Pancreas (tissue), 10 donors: ENCODE measurements at places on chromosomes 5 and 9. TPM values are rescaled to one million over a fixed set of nuclear protein-coding genes. Genes with fewer than 3 reads are reported as not detected.
A peak's percentile ranks its signal among the peaks of the same experiment; 100 is the strongest.

DNA sequence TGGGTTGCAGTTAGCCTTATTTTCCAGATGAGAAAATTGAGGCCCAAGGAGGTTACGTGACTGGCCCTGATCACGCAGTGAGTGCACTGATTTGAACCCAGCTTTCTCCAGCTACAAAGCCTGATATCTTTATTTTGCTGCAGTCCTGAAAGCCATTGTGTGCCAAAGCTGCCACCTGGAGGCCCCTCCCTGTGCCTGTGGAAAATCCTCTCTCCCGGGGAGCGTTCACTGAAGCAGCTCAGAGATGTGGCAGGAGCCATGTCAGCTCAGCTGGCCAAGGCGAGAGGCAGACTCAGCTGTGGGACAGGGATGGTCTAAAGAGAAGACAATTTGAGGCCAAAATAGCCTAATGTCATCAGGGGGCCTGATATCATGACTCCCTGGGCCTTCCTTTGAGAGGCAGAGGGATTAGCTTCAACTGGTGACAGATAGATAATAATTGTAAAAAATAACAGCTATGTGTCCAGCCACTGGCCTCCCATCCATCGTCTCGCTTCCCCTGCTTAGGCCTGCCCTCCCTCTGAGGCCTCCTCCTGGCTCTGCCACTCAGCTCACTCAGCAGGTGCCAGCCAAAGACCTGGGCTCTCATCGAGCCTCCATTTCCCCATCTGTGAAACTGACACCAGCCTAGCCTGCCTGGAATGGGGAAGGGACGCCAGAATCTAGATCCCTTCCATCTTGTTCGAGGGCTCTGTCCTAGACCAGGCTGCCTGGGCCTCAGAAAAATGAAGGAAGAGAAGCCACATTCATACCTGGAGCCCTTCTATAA lies 74.3 kb upstream of the GGTA1 start:
- no peak for DNase-seq

DNA sequence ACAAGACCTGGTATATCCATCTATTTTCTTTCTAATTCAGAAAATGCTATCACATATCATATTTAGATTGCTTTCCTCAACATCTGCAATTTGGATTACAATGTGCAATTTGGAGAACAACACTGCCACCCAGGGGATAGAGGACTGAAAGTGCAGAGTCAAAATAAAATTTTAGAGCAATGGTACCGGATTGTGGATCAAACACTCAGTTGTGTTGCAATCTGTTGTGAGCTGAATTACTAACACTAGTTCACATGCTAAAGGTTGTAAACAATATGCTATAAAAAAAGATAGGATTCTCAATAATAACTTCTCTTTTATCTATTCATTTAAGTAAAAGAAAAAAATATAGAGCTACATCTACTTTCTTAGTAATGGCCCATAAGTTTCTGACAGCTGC lies 11.9 kb upstream of the SRFBP1 start:
- DNase-seq = no peak

- DNase-seq = peak; percentile 22
Measured at GRCh38 chr9:97889941-97890887, 32.1 kb downstream of the TRMO start.

GRCh38 chr5:80198399-80198798 lies 57.4 kb downstream of the SERINC5 start:
- no peak for DNase-seq

DNA sequence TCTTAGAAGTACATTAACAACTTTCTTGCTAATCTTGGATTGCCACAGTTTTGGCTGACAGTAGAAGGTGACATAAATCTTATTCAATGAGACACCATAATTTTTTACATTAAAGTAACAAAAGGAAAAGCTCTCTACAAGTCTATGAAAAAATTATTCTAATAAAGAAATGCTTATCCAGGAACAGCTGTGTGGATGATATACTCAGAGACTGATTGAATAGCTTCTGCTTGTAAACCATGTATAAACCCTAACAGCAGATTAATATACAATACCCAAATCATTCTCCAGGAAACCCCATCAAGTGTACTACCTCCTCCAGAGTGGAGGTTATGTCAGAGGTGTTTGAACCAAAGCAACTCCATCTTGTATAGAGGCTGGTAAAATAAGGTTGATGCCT lies 581.4 kb upstream of the PTGER4 start:
- no peak for DNase-seq

- no peak for DNase-seq
Measured at GRCh38 chr5:148904440-148904839, 78.0 kb downstream of the ADRB2 start.

- DNase-seq = no peak
Measured at GRCh38 chr9:97366889-97367288, 45.0 kb upstream of the TDRD7 start.

DNA sequence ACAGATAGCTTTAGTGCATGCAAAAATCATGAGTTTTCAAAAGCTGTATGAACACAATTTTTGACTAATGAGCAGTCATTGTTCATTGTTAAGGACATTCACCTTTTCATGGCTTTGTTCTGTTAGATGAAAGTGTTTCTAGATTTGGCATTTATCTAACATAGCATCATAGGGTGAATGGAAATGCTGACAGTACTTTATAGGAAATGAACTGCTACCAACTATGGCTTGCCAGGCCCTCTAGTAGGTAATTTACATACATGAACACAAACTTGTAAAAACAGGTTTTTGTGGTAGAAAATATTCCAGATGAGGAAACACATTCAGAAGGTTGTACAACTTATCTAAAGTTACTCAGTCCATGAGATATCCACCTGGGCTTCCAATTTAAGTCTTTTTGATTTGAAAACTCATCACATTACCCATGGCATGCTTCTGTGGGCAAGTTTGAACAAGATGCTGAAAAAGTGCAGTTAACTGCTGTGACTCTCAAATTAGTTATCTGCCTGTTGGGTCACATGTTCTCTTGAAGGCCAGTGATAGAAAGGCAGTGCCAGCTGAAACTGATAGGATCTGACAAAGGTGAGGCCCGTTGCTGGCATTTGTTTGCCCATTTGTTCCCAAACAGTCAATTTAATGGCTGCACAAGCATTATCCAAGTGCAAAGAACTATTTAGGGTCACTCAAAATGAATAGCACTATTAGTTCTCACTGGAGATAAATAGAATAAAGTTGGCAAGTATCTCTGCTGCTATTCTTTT lies 399.1 kb downstream of the MAN2A1 start:
- DNase-seq = no peak

DNA sequence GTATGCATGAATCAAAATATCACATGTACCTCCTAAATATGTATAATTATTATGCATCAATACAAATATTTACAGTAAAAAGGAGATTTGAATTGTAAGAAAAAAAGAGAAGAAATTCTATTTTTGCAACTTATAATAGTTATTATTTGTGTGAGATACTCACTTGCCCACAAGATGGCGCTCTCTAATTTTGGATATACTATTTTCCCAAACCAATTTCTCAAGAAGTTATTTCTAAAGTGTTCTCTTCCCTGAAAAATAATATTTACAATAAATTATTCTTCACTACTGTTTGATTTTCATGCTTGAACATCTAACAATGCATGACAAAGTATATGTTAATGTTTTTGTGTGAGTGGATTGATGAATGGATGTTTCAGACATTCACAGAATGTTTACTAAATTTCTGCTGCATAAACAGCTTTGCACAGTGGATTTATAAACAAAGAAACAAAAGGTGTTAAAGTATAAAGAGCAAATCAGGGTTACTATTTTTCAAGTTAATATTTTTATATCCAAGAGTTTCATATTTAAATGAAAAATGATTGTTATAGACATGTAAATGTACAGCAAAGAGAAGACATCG lies 503.4 kb downstream of the PDE4D start:
- no peak for DNase-seq

GRCh38 chr5:167864801-167865200 lies 426.6 kb upstream of the WWC1 start:
- DNase-seq = no peak

DNA sequence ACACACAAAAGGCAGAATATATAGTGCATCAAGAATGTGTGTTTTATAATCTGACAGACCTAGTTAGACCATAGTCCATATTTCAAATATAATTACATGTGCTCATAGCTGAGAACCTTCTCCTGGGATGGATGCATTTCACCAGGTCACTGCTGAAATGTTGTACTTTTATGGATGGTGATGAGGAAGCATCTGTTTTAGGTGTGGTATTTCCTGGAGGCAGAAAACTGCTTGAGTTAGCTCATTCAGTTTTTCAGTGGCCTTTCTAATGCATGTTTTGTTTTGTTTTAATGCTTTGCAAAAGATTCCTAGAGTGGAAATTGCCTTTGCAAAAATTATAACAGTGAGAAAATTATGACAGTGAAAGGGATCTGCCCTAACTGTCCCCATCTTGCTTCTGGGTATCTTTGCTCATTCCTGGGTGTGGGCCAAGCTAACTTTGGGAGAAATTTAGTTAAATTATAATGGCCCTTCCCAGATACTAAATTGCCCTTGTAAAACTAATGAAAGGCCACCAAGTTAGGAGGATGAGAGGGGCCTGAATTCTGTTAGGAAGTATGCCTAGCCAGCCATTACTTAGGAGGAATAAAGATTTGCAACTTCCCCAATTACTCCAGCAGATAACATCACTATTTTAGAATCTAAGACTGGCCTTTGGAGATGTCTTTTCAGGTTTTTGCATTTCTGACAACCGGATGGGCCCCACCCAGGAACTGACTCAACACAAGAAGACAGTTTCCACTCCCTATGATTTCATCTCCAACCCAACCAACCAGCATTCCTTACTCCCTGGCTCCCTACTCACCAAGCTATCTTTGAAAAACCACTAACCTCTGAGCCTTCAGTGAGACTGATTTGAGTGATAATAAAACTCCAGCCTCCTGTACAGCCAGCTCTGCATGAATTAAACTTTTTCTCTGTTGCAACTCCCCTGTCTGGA lies 7.0 kb upstream of the IL12B start:
- no peak for DNase-seq

- no peak for DNase-seq
Measured at GRCh38 chr9:131104016-131104740, 7.8 kb downstream of the AIF1L start.

- no peak for DNase-seq
Measured at GRCh38 chr5:9358961-9359685, 186.8 kb downstream of the SEMA5A start.

DNA sequence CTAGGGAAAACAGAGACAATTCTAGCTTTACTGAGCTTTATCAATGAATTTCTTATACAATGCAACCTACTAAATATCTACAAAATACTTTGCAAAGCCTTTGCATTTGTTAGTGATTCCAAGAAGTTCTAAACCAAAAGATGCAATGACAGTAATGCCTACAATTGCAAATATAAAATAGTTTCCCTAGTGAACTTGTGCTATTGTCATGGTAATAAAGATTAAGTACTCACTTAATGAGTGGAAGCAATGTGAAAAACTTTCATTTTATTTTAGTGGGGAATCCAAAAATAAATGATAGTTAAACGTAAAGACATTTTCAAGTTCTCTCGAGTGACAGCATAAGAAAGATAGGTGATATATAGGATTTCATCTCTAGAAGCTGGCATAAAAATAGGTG lies 270.5 kb upstream of the CTNND2 start:
- DNase-seq = no peak

DNA sequence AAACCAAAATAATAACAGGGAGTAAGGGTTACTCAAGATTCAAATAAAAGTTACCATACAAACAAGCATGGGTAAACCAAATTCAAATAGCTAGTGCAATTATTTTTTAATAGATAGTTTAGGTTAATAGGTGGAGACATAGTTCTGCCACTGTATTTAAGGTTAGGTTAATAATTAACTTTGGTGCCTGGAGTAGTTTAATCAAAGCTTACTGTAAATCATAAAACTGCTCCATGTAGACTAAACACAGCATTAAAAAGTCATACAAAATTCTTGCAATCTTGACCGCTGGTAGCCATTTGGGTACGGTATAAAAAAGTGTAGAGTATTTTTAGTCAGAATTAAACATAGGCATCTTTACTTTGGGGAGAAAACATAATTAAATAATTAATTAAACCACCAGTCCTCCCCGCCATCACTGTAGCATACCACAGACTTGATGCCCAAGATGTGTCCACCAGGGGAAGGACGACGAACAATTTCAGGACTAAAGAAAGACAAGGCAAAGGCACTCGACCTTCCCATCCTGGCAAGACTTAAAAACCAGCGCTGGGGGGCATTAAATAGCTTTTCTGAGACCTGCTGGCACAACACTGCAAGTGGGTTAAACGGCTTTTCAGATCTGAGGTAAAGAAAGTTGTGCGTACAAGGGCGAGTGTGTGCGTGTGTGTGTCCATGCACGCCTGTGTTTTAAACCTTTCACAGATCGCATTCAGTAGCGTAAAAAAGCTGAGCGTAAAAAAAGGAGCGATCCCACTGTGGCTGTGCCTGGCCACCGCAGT lies 2.9 kb downstream of the SEMA6A start:
- DNase-seq = no peak

- no peak for DNase-seq
Measured at GRCh38 chr9:15786616-15787015, 233.8 kb downstream of the CCDC171 start.

DNA sequence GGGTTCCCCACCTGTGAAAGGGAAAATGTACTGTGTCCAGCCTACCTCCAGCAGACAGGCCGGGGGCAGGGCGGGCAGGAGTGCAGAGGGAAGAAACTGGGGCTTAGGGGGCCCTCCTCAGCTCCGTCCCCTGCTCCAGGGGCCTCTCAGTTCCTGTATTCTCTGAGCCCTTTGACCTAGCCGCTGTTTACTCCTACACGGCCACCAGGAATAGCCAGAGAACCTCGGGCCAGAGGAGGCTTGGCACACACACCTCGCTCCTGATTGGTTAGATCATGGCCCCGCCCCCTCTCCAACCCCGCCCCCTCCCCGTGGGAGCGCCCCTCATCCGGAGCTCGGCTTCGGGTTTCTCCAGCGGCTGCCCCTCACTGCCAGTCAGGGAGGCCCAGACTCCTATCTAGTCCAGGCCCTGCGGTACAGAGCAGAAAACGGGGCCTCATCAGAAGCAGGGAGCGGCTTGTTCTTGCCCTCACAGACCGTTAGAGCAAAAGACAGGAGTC lies 2.2 kb downstream of the ST6GALNAC6 start:
- DNase-seq = peak; percentile 78

- no peak for DNase-seq
Measured at GRCh38 chr9:98083566-98084183, 27.1 kb downstream of the NANS start.

GRCh38 chr5:342501-343460 lies 21.3 kb downstream of the AHRR start:
- no peak for DNase-seq

The SPATA31E1 gene
- not detected for total RNA-seq

The TESK1 gene
- 12.4 TPM for total RNA-seq

The OR13J1 gene
- not detected for total RNA-seq

The SAXO1 gene
- total RNA-seq = not detected

The ACOT12 gene
- total RNA-seq = not detected
